ENCODE measurements at places on chromosomes 4 and X.

GRCh38 chr4:184163813-184164212 lies 53.9 kb downstream of the ENPP6 start:
- no peak for DNase-seq

DNA sequence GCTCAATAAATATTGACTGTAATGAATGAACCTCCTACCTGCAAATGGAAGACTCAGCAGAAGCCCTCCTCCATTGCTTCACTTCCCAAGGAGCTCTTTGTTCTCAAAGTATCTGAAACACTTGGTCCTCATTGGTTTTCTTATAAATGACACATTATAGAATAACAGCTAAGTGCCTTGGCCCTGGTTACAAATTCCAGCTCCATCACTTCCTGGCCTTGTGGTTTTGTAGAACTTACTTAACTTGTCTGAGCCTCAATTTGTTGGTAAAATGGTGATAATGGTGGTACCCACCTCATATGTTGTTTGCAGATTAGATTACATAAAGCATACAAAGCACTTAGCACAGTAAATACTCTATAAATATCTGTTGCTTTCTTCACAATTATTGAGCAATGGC lies 25.2 kb upstream of the SMIM20 start:
- DNase-seq = no peak

DNA sequence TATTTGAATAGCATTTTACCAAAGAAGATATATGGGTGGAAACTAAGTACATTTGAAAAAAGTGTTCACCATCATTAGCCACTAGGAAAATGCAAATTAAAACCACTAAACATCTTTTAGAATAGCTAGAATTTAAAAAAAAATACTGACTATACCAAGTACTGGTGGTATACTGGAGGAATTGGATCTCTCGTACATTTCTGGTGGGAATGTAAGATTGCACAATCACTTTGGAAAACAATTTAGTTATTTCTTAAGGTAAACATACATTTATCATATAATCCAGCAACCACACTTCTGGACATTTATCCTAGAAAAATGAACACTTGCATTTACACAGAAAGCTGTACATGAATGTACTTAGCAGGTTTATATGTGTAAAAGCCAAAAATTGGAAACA lies 303.5 kb downstream of the MID1IP1 start:
- no peak for DNase-seq

- no peak for DNase-seq
These were observed 22.3 kb upstream of the HOPX start for GRCh38 chr4:56703378-56703777.

DNA sequence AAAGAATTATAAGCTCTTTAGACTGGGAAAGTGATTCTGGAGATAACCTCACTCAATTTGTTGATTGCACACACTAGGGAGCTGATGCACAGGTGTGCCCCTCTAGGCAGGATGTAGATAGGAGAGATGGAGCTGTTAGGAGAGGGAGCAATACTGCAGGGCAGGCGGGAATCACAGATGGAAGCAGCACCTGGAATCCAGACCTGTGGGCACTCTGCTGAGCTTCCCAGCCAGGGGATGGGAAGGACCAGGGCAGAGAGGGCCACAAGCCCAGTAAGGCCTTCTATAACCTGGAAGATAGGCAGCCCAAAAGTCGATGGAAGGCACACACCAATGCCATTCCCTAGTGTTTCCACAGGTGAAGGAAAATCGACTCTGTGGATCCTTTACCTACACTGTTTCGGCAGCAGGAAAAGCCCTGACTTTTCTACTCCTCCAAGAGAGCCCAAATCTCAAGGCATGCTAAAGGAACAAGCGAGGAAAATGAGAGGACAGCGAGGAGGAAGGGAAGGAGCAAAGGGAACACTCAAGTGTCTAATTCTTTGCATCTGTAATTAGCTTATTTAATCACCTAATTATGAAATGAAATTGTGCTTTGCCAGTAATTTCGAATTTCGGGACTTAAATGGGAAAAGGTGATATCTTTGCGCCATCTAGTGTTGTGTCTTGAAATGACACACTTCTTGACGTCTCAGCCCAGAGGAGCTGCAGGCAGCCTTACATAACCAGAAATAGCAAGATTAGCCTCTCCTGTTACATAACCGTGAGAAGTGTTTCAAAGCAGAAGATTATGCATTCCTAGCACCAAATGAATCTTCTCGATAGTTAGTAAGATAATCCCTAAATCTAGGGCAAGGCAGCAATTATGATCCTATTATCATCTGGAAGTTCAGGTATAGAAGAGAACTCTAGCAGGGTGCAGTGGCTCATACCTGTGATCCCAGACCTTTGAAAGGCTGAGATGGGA lies 31.0 kb upstream of the TLR3 start:
- no peak for DNase-seq

DNA sequence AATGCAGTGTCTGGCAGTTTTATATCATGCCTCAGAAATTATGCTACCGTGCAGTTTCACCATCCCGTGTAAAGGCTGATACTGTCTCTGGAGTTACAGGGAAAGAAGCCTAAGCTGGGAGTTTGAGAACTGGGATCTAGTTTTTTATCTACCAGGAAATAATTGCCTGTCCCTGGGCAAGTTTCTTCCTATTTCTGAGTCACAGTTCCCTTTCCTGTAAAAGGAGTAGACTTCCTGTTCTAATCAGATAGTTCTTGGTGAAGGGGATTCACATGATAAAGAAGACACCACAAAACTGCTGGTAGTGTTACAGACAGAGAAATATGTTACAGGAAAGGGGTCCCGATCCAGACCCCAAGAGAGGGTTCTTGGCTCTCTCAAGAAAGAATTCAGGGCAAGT lies 17.1 kb downstream of the HERC3 start:
- DNase-seq = no peak

DNA sequence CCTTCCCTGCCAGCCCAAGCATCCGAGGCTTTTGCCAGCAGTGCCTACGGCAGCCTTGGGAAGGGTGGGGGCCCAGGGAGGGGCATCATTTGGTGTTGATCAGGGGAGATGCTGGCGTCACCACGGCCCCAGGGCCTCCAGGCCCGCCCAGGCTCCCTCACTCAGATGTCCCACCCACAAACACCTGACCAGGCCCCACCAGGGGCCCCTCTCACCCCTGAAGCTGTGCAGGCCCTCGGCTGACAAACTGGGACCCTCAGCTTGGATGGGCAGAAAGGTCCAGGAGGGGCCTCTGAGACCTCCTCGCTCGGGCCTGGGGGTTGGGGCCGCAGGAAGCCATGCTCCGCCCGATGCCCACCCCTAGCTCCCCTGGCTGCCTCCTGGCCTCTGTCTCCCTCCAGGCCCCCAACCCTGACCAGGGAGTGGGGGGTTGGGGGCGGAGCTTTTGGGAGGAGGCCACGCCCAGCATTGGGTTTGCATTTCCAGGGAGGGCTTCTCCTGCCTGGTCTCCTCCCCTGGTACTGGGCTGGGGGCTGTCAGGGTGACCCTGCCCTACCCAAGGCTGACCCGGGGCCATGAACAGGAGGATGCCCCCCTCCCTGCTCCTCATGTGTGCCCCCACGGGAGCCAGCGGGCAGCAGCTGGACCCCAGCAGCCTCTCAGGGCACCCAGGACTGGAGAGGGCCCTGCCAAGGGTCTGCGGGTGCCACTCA lies 33.4 kb upstream of the SPON2 start:
- DNase-seq = peak; percentile 23

GRCh38 chr4:15910155-15910940 lies 28.2 kb downstream of the FGFBP1 start:
- no peak for DNase-seq

DNA sequence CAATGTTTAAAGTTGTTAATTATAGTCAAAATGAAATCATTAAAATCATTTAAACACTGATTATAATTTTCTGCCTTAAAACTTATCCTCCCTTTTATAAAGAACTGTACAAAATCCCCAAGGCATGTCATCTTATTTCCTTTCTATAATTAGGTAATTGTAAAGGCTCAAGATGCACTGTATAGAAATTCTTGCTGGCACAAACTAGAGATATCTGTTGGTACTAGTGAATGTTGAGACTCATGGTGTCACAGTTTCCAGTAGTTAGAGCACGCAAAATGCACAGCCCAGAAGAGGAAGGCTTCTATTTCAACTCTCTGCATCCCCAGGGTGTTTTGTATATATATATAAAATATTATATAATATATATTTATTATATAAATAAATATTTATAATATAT lies 22.7 kb upstream of the PLA2G12A start:
- DNase-seq = no peak

GRCh38 chr4:15958562-15958961 lies 4.4 kb downstream of the FGFBP2 start:
- no peak for DNase-seq

GRCh38 chr4:89598602-89599001 lies 238.4 kb downstream of the SNCA start:
- no peak for DNase-seq

GRCh38 chr4:4409416-4410115 lies 22.7 kb downstream of the NSG1 start:
- no peak for DNase-seq

GRCh38 chrX:148755111-148755510 lies 254.7 kb downstream of the AFF2 start:
- no peak for DNase-seq

GRCh38 chr4:30103455-30103854 lies 616.7 kb upstream of the PCDH7 start:
- DNase-seq = no peak
